ENCODE measurements at places on chromosomes 2 and 18.

DNA sequence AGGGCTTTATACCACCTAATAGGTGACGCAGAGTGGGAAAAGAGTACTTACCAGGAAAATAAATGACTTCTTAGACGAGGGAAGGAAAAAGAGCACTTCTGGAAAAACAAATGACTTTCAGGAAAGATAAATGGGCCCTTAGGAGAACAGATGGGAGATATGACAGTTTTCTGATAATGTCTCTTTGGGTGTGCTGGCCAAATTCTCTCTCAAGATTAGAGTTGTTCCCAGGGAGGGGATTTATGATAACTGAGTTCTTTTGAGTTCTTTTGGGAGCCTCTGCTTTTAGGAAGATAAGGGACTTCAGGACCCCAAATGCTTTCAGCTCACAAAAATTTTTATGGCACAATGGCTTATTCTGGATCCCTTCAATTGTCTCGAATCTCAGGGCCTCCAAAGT is 104.2 kb upstream of the MSH2 start:
- DNase-seq, result no peak

- no peak for DNase-seq
Observed at GRCh38 chr2:168773719-168774521, 28.5 kb upstream of the NOSTRIN start.

GRCh38 chr18:35481960-35482366 is 15.8 kb downstream of the INO80C start:
- no peak for DNase-seq

DNA sequence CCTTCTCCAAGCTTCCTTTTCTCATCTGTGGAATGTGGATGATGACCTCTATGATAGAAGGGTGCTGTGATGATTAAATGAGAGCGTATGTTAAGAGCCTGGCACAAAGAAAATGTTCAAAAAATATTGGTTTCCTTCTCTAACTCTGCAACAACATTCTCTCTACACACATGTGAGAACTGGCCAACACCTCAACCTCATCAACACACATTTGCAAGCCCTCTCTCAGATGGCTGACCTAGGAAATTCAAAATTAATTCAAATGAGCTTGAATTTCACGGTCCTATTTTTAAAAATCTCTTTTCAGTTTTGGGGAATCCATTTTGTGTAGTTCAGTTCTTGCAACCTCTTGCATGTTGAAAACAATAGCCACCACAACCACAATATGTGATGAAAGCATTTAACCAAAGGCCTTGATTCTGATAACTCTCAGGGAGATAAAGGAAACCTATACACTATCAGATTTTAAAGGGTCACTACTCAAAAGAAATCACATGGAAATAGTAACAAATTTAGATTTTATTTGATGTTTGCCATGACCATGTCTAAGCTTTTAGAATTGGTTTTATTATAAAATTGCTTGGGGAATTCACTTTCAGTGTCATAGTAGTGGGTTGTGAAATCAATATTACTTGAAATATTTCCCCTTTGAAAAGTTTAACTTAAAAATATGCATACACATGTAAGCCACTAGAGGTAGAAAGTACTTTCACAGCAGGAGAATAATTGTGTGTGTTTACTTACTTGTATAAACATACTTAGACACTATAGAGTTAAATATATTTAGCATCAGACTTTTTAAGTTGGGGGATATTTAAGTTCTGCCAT is 16.6 kb upstream of the NABP1 start:
- no peak for DNase-seq

DNA sequence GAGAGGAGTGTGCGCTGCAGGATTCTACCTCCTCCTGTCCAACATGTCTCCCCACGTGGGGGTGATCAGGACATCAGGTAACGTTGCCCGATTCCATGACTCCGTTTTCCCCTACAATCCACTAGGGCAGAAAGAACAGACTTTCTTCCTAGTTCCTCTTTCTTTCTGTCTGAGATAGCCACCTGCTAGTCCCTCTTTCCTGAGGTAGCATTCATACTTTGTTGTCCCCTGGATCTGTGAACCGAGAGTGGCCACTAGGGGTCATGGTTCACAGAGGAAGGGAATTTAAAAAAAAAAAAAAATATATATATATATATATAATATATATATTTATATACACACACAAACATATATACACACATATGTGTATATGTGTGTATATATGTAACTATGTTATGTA is 210.0 kb upstream of the ZNF521 start:
- DNase-seq, result no peak

GRCh38 chr18:24474406-24474805 is 14.0 kb downstream of the HRH4 start:
- no peak for DNase-seq

DNA sequence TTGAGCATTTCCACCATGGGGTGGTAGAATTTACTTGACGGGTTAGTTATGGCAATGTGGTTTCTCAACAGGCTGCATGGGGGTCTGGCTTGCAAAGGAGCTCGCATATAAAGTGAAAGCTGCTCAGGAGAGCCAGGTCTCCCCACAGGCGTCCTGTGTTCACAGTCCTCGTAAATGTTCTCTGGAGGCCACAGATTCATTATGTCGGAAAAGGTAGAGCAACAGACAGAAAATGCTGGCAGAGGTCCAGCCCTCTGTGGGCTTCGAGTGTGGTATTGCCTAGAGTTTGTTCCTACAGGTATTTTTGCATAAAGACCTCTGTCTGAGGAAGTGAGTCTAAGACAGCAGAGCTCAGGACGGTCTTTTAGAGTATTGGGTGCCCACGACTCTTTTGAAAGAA is 96.4 kb downstream of the CDCA7 start:
- DNase-seq, result peak; percentile 4

- DNase-seq, result no peak
Observed at GRCh38 chr2:98572676-98573075, 35.6 kb downstream of the COA5 start.

DNA sequence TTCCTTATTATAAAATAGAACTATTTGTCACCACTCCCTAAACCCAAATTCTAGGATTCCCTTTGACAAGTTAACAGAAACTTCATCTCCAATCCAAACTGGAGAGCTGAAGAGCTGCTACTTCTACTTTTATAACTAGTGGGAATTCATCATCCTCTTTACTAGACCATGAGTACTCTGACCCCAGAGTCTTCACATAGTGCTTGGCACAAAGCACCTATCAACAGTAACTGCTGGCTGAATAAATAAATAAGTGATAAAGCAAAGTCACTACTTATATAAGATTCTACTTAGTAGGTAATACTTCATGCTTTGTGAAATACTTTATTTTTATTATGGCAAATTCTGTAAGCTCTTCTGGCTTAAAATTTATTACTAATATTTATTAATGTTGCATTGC is 49.5 kb downstream of the DARS1 start:
- no peak for DNase-seq

DNA sequence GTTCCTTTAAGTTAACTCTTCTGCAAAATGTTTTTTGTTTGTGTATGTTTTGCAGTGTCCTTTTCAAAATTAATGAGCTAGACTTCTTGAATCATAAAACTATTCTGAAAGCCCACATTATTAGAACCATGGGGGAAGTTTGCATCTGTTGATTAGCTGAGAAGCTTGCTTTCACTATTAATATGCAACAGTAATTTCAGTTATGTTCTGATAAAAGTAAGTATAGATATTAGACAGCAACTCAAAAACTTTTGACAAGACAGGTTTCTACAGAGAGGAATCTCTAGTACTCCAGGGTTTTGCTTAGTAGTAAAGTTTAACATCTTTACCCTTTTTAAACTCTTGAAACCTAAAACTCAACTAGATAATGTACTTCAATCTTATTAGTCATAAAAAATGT is 147.8 kb downstream of the UBE2E3 start:
- no peak for DNase-seq

- no peak for DNase-seq
Observed at GRCh38 chr18:10381516-10381915, 72.9 kb upstream of the APCDD1 start.

DNA sequence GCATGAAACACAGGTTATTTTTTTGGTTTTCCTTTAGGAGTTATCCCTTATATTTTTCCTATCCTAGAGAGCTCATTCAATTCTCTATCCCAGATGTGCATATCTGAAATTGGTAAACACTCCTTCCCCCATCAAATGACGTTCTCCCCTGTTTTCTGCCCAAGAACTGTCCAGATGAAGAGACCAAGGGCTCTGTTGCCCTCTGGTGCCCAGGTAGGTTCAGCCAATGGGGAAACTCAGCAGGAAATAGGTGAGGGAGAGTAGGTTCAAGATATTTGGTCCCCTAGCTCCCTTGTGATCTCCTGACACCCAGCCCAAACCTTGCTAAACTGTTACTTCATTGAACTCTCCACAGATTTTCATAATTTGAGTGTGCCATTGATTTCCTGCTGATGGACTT is 14.1 kb upstream of the INO80C start:
- no peak for DNase-seq

DNA sequence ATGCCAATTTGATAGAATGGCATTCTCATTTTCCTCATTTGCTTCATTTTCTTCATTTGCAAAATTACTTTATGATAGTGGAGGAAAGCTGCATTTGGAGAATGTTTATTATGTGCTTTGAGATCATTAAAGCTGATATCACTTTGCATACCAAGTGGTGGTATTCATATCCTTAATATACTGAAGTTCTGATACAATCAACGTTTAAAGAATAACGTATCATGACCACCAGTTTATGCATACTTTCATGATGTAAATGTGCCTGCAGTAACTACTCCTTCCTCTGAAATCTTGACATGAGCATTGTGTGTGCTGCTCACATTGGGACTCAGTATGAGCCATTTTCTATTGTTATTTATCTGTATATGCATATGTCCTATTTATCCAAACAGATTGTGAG is 302.1 kb downstream of the ARHGAP15 start:
- no peak for DNase-seq

GRCh38 chr2:8539743-8540551 is 141.9 kb upstream of the ID2 start:
- DNase-seq, result no peak

GRCh38 chr2:118151831-118152230 is 63.6 kb downstream of the INSIG2 start:
- DNase-seq, result no peak

DNA sequence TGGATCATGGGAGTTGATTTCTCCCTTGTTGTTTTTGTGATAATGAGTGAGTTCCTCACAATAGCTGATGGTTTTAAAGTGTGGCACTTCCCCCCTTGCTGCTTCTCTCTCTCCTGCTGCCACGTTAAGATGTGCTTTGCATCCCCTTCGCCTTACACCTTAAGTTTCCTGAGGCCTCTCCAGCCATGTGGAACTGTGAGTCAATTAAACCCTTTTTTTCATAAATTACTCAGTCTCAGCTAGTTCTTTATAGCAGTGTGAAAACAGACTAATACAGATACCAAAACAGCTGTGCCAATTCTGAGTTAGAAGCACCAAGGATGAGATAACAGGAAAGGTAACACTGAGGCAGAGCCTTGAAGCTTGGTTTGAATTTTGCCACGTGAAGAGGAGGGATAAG is 44.7 kb downstream of the ITSN2 start:
- DNase-seq, result no peak

DNA sequence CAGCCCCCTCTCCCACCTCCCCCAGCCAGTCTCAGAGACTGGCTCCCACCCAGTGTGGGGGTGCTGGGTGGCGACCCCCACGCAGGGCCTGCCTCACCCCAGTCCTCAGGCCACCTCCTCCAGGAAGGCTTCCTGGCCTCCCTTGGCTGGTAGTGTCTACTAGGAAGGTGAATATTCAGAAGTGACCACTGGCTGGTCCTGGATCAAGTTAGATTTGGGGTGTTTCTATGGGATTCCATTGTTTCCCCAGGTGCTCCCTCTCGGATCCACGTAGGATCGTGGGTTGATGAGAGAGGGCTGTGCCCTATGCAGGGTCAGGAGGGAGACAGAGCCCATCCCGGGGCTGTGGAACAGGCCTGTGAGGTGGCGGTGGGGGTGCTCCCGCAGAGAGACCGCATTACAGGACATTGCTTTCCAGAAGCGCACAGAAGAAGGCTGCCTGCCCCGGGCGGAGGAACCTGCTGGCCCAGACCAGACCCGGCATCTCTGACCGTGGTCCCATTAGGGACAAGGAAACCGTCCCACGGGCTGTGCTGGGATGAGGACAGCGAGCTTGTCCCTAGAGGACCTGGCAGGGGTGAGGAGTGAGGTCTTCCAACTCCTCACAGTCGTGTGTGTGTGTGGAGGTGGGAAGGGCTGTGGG is 3.3 kb downstream of the PDCD1 start:
- DNase-seq, result no peak

- no peak for DNase-seq
Observed at GRCh38 chr2:205808486-205809121, 126.3 kb downstream of the NRP2 start.

DNA sequence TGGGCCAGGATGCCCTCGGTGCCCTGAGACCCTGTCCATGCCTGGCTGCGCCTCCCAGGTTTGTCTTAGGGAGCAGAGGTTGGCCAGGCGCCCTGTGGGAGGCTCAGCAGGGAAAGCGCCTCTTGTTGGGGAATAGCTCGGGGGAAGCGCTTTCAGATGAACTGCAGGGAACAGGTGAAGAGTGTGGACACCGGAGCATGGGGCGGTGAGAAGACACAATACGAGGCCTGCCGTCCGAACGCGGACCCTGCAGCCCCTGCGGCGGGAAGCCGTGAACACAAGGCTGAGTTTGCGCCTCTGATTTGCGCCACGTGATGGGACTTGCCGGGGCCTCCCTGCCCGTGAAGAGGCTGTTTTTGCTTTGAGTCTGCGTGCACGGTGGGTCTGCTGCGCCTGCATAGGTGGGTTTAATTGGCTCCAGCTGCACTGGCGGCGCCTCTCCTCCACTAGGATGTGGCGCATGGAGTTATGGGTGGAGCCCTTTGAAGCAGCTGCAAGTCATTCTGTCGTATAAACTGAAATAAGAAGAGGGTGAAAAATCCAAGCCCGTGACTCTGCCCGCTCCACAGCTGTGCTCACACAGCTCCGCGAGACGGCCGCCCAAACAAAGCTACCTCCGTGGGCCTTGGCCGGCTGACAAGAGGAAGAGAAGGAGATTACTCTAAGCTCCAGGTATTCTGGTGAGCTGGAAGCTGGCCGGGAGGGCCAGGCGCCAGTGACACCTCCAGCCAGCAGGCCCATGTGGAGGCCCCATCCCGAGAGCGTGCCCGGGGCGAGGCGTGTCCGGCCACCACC is 103.5 kb upstream of the CTDP1 start:
- no peak for DNase-seq

GRCh38 chr18:48711651-48712486 is 173.0 kb downstream of the CTIF start:
- DNase-seq, result no peak
